NCI-H2171 (cell line): ENCODE measurements at places on chromosomes 2 and 18.

DNA sequence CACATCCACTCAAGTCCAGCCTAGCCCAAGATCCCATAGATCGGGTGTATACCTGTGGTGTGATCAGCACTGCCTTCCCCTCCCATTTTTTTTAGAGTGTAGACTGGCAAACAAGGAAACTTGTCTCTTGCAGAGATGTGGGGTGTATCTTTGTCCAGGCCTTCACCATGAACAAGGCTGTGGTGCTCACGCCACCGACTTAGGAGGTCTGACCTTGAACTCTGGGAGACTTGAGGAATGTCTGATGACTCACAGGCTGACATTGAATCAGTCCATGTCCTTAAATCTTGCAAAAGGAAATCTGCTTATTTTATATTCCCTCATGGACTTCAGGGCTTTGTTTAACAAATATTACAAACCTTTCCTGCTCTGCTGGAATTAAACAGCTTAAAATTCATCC is 4.5 kb upstream of the CTIF start:
- DNase-seq = no peak

DNA sequence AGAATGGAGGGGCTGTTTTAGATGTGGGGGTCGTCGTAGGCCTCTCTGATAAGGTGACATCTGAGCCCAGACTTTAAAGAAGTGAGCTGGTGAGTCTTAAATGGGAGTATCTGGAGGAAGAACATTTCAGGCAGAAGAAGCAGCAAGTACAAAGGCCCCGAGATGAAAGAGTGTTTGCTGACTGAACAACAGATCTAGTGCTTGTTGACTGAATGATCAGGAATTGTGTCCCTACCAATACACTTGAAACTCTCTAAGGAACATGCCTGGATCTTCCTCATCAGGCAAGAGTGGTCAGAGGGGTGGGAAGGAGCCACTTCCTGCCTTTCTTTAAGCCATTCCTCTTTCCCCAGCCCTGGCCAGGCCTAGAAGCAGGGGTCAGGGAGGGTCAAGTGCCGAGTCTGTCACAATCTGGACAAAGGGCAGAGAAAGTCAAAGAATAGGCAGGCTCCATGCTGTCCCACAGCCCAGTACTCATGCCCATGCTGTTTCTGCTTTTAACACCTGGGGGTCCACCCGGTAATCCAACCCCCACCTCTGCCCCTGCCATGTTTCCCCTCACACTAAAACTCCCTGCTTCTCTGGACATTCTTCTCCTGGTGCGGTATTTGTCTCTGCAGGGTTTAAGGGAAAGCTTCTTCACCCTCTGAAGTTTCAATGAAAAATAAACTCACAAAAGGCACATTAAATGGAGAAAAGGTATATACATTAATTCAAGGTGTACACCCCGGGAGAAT is 3.0 kb upstream of the TMEM37 start:
- no peak for DNase-seq

DNA sequence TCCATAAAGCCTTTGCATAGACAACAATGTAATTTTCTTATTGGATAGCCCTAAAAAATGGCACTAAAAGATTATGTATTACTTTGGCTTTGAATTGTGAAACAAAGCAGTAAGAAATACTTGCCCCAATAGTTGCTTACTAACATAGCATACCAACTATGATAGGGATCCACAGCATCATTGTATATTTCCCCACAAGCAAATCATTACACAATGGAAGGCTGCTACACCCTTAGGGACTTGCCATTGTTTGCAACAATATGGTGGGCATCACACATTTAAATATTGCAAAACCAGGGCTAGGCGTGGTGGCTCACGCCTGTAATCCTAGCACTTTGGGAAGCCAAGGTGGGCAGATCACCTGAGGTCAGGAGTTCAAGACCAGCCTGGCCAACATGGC is 74.4 kb downstream of the CACNB4 start:
- DNase-seq = no peak

DNA sequence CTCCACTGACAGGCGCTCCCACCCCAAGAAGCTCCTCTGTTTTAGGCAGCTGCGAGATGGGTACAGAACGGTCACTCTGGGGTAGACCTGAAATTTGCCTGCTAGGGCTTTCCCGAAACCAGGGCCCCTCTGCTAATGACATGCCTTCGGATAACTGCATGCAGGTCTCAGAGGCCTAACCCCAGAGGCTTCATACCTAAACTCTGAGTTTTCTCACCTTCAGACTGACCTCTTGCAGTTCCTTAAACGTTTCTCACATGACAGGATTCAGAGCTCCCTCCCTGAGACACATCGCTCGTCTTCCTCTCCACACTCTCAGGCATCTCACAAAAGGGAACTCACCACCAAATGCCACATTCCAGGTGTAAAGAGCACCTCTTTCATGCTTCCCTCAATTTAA is 11.3 kb upstream of the KLHL29 start:
- no peak for DNase-seq

- no peak for DNase-seq
These were observed 142.4 kb downstream of the DDX1 start for GRCh38 chr2:15733867-15734673.

DNA sequence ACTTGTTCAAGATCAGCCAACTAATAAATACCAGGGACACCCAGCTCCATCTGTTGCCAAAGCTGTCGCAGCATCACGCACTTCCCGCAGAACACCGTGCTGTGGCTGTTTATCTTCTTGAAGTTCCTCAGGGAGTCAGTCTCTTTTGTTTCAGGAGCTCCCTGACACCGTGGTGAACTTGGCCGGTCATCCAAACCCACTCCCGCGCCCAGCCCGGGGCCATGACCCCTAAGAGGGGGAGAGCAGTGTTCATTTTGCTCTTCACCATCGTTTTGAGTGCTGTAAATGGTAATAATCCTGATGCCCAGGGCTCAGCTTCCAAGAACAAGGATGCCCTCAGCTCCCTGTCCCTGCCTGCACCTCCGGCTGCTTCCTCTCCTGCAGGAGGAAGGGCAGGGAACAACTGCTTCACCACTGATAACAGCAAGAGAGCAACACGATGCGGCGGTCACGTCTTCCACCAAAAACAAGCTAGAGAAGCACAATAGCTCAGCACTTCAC is 131.4 kb downstream of the SEPTIN10 start:
- DNase-seq = peak; percentile 24

DNA sequence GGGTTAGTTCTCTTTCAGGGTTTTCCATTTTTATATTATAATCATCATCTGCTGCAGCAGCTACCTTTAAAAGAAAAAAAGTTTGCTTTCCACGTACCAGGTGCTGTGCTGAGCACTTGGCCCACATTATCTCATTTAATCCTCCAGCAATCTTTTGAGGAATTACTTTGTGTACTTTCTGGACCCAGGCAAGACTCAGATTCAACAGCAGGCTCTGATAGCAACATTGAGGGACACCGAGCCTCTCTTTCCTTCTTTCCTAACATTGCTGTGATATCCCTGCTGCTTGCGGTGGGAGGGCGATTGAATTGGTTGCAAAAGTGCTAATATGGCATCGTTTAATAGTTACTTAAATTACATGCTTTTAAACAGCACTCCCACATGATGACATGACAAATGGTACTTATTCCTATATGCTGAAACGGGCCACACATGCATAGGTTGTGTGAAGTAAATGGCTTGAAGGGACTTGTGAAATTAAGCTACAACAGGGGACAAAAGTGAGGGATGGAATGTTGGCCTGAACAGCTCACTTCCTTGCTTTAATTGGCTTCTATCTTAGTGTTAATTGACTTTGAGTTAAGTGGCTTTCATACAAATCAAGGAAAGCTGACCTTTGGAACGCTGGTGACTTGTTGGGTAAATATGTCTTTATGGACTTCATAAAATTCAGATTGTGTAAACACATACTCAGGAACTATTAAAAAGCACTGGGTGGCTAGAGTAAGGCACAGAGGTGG is 21.2 kb downstream of the SPRED2 start:
- DNase-seq = no peak

DNA sequence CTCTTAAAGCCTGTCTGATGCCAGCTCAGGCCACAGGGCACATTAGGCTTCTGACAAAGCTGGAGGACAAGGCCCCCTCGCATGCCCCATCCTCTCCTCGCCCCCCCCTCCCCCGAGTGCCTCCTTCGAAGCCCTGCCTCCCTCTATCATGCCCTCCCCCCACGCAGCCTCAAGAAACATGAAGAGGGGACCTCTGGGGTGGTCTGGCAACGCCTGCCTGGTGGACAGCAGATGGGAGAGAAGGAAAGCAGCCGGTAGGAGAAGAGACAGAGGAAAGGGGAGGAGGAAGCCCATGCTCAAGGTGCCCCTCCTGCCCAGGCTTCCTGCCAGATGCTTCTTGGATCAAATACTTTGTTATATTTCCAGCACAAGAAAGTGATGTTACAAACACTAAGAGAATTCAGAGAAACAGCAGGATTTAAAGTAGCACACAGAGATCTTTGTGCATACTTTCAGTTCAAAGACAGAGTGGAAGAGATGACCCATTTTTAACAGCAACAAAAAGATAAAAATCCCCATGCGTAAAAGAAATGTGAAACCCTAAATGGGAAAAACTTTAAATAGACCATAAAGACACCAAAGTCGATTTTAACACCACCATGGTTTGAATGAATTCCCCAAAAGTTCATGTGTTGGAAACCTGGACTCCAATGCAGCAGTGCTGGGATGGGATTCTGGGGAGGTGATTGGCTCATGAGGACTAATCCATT is 19.0 kb downstream of the BOK start:
- DNase-seq = no peak

- DNase-seq = no peak
These were observed 65.9 kb upstream of the NFATC1 start for GRCh38 chr18:79329786-79330185.
